Natural killer cell (primary cell): ENCODE measurements at places on chromosomes 12 and 14.

DNA sequence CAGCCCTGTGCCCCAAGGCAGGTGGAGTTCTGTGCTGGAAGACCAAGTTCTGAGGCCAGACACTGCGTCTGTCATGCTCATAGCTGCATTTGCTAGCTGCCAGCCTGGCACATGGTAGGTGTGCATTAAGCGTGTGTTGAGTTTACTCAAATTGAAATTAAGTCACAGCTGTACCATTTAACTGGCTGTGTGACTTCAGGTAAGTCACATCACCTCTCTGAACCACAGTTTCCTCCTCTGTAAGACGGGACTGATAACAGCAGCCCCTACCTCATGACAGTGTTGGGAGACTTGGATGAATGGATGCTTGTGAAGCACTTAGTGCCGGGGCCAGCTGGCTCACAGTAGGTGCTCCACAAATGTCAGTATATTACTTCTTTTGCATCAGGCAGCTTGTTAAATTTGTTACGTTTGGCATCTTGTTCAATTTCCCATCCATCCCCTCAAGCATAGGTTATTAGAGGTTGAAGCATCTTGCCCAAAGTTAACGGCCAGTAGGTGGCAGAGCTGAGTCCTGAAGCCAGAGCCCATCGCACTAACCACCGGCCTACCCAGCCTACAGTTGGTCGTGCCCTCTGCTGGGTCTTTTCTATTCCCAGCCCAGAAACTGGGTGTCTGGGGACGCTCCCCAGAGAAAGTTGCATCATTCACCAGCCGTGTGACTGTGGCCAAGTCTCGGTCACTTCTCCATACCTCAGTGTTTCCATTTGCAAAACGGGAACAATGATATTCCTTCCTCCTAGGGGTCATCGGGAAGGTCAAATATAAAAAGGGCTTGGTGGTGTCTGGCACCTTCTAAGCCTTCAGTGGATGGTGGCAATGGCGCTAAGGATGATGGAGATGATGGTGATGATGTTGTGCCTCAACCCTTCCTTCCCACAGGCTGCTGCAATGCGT lies 4.5 kb downstream of the DAO start:
- peak; percentile 77 for DNase-seq

- DNase-seq: no peak
Measured at GRCh38 chr14:78851189-78851588, 681.0 kb downstream of the NRXN3 start.

GRCh38 chr12:94659346-94659930 lies 9.1 kb upstream of the TMCC3 start:
- no peak for DNase-seq

DNA sequence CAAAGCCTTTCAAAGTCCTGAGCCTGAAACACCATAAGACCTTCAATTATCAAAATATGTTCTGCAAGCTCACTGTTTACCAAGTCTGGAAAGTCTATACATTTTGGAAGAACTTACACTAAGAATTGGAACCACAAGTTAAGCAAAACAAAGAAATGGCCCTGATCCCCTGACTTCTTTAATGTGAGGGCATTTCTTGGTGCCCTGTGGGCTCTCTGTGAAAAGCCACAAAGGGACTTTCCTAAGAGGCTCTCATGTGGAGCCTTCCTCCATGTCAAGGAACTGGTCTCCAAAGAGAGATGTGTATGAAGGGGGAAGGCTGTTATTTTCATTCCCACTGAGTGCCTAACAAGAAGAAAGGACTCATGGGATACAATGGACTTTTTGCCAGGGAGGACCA lies 13.5 kb upstream of the MYH6 start:
- no peak for DNase-seq

- peak; percentile 46 for DNase-seq
Measured at GRCh38 chr14:22538671-22539228, 50.3 kb downstream of the DAD1 start.

DNA sequence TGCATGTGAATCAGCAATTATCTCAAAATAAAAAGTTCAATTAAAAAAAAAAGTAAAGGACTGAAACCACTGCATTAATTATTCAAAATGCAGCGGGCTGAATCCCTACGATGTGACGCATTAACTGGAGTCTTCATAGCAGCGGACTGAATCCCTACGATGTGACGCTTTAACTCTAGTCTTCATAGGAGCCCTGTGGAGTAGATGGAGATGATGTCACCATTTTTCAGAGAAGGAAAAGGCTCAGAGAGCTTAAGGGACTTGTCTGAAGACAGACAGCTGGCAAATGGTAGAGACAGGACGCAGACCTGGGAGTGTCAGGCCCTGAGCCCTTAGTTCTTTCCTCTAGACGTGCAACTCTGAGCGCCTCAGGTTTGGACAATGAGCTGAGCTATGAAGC lies 168.0 kb upstream of the MYL2 start:
- no peak for DNase-seq

- DNase-seq: no peak
Measured at GRCh38 chr12:20183563-20183962, 184.8 kb upstream of the PDE3A start.

GRCh38 chr14:43165651-43166050 lies 1341.4 kb downstream of the FSCB start:
- DNase-seq: no peak

- DNase-seq: no peak
Measured at GRCh38 chr14:96055065-96055752, 16.0 kb downstream of the C14orf132 start.

DNA sequence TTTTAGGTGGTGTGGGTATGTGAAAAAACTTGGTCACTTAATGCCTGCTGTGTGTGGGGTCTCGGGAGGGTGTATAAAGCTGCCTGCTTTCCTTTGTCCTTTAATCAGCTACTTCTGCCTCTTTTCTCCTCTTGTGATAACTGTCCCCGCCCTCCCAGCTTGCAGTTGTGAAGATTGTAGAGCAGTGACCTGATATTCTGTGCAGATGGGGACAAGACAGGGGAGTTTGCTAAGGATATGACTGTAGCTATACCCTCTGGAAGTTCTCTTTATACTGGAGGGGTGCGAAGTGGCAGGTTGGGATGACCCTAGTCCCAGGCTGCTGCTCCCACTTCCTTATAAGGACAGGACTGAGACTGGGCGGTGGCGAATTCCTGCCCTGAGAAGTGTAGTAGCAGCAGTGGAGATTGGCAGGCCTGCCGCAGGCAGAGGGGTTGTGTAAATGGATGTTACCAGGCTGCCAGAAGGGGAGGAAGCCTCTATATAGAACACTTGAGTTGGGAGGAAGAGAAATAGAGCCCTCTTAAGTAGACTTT lies 835 bp downstream of the MYL6 start:
- DNase-seq: no peak

GRCh38 chr14:103064978-103065377 lies 7.6 kb upstream of the CDC42BPB start:
- no peak for DNase-seq

DNA sequence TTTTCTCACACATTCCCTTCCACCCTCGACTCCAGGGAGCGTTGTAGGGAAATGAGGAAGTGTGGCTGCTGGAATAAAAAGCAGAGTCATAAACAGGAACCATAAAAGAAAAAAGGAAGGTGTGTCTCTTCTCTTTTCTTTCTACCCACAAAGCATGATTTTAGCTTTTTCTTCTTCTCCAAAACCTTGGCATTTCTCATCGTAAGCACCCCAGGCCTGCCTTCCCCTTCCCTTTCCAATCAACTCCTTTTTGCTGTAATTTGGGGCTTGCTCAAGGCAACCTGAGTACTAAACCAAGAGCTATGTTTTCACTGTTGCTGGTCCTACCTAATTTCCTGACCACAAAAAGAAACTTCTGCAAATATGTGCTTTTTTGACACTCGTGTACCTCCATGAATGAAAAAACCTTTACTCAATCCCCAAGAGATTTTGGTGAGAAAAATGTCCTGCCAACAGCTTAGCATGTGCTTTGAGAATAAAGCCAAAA lies 9.2 kb downstream of the PLBD1 start:
- DNase-seq: no peak

DNA sequence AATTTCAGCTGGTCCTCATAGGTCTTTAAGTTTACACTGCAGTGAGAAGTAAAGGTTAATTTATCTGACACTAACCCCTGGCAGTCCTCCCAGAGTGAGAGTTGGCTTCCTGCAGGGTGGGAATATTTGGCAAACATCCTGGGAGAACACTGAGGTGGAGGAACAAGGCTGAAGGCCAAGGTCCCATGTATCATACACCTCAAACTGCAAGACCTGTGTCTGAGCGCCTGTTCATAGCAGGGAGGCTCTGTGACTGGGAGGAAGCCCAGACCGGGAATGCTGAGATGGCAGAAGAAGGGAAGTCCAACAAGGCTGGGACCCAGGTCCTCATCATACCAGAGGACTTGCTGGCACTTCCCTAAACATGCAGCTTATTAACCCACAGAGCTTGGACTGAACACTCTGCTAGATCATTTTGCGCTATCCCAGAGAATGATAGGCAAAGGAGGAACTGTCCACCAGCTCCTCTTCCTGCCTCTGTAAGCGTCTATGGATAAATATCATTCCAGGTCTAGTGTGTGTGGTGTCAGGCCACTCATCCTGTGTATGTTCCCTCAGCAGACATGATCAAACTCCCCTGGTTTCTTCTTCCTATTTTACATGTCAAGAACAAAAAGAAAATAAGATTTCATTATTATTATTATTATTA lies 199.6 kb upstream of the CNOT2 start:
- DNase-seq: no peak

GRCh38 chr14:97458661-97459579 lies 661.7 kb downstream of the VRK1 start:
- peak; percentile 90 for DNase-seq

GRCh38 chr12:122895704-122896636 lies at the start of gene VPS37B:
Gene VPS37B, minus strand, starts transcription at chr12:122896124. Its CDS starts 62 bp downstream, at chr12:122896062.
- peak; percentile 98 for DNase-seq

DNA sequence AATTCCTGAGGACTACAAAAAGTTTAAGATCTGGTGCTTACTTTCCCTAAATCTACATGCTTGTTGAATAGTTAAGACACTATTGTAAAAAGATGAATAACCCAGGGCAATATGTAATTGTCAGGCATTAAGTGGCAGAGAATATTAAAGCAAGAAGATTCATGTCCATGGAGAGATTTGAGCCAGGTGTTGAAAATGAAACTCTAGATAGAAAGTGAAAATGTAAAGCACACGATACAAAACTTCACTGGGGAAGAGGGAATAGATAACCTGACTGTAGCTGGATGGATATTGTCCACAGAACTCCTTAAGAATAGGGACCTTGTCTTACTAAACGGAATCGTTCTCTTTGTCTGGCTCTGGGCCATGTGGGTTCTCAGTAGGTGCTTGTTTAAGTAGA lies 5.0 kb downstream of the CAND1 start:
- no peak for DNase-seq

DNA sequence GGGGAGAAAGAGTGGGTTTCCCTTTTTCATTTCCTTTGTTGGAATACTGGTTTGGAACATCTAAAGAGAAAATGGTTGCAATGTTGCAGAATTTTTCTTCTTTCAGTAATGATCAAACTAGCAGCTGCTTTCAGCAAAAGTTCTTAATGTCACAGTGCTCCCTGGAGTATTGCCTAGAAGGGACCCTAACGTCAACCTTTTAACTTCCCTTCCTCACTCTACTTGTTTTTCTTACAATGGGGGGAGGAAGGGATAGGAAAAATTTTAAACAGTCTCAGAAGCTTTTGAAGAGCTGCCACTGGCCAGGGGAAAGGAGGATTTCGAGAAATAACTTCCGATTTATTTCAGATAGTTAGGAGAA lies 521.8 kb downstream of the MED13L start:
- DNase-seq: no peak

DNA sequence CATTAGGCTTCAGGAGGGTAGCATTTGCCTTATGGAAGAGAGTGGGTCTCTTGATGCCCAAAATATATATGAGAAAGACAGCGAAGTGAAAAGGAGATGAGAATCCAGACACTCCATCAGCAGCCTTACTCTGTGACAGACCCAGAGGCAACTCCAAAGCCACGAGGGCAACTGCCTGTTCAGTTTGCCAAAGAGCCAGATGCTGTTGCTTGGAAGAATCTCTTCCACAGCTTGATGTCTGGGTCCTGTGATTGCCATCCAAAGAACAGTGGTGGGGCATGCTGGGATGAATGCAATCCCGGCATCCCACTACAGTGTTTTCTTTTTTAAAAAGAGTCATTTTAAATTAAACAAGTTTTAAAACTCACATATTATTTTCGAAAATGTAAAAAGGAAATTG lies 10.9 kb upstream of the OTX2 start:
- no peak for DNase-seq
